Hindlimb muscle (tissue), 1 donor: ENCODE measurements at places on chromosomes 4 and X. TPM values are rescaled to one million over a fixed set of nuclear protein-coding genes. Genes with fewer than 3 reads are reported as not detected.

Gene SAGE1
- polyA plus RNA-seq, result not detected

Gene GAGE2A
- polyA plus RNA-seq, result not detected

Gene ASB12
- 24.3 TPM for polyA plus RNA-seq

Gene BMP3
- polyA plus RNA-seq, result 0.34 TPM

Gene ERCC6L
- 1.6 TPM for polyA plus RNA-seq

Gene AVPR2
- 1.4 TPM for polyA plus RNA-seq

Gene CDX4
- not detected for polyA plus RNA-seq

Gene FOXR2
- not detected for polyA plus RNA-seq

Gene CACNA1F
- polyA plus RNA-seq, result not detected

Gene PNMA6F
- polyA plus RNA-seq, result not detected

Gene BANK1
- 0.67 TPM for polyA plus RNA-seq

Gene SSX3
- polyA plus RNA-seq, result not detected

Gene NOA1
- 20.7 TPM for polyA plus RNA-seq

Gene IL2
- not detected for polyA plus RNA-seq

Gene FRYL
- polyA plus RNA-seq, result 25.6 TPM

Gene CYP4V2
- polyA plus RNA-seq, result 6.1 TPM

Gene PDE6B
- 17.0 TPM for polyA plus RNA-seq

Gene TLR1
- polyA plus RNA-seq, result 3.1 TPM

Gene ZNF280C
- polyA plus RNA-seq, result 5.6 TPM

Gene UGT2A1
- not detected for polyA plus RNA-seq

Gene OPHN1
- polyA plus RNA-seq, result 16.6 TPM

Gene IL21
- not detected for polyA plus RNA-seq

Gene S100P
- 1.8 TPM for polyA plus RNA-seq

Gene FRAS1
- polyA plus RNA-seq, result 4.6 TPM

Gene GPR101
- not detected for polyA plus RNA-seq

Gene HSD17B11
- 18.9 TPM for polyA plus RNA-seq

Gene TXK
- 0.65 TPM for polyA plus RNA-seq

Gene CSAG1
- not detected for polyA plus RNA-seq

Gene EPGN
- polyA plus RNA-seq, result not detected

Gene CXCR3
- polyA plus RNA-seq, result 0.32 TPM

Gene HMGN5
- polyA plus RNA-seq, result 3.8 TPM

Gene GNRHR
- polyA plus RNA-seq, result 0.50 TPM

Gene STX18
- 27.5 TPM for polyA plus RNA-seq
